ENCODE measurements at places on chromosomes 16 and 17.

DNA sequence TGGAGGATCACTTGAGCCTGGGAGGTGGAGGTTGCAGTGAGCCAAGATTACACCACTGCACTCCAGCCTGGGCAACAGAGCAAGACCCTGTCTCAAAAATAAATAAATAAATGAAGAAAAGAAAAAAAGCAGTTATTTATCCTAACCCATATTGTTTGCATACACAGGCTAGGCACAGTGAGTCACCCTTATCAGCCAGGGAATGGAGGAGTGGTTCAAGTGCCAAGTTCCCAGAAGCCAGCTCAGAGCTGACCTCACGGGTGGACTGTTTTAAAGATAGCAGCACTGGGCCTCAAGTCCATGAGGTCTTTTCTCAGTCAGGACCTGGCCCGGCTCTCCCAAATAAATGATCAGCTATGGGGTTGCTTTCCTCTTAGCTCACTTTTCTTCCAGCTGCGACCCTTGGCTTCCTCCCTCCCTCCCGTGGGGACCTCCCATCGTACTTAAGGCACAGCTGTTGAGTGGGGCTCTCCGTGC, 22.6 kb upstream of the MGAT5B start:
- no peak for DNase-seq

GRCh38 chr16:69870761-69871160, 80.4 kb upstream of the CLEC18A start:
- DNase-seq = no peak

GRCh38 chr17:4023220-4023619, 59.0 kb upstream of the ATP2A3 start:
- DNase-seq = no peak

DNA sequence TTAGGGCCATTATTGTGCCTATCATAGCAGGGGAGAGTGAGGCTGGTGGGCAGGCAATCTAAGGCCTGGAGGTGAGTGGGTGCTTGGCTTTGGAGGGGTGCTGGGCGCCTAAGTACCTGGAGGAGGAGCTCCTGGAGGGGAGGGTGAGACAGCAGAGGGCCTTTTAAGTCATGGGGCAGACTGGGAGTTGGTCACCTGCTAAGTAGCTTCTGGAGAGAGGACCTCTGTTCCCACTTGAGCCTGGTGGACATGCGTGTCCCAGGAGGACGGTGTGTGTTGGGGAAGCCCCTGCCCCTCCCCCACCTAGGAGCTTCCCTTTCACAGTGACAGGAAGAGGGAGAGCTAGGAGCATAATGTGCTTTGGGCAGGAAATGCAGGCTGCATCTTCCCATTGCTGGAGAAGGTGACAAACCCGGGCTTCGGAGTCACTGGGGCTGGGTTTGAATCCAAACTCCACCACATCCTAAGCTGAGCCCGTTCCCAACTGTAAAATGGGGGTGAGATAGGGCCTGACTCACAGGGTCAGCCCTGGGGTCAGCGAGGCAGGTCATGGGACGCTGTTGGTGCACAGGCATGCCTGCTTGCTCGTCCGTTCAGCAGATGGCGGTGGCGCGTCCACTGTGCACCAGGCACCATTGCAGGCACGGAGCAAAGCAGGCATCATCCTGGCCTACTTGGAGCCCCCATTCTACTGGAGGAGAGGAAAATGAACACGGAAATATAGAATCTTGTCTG, 37.9 kb downstream of the CMIP start:
- no peak for DNase-seq

DNA sequence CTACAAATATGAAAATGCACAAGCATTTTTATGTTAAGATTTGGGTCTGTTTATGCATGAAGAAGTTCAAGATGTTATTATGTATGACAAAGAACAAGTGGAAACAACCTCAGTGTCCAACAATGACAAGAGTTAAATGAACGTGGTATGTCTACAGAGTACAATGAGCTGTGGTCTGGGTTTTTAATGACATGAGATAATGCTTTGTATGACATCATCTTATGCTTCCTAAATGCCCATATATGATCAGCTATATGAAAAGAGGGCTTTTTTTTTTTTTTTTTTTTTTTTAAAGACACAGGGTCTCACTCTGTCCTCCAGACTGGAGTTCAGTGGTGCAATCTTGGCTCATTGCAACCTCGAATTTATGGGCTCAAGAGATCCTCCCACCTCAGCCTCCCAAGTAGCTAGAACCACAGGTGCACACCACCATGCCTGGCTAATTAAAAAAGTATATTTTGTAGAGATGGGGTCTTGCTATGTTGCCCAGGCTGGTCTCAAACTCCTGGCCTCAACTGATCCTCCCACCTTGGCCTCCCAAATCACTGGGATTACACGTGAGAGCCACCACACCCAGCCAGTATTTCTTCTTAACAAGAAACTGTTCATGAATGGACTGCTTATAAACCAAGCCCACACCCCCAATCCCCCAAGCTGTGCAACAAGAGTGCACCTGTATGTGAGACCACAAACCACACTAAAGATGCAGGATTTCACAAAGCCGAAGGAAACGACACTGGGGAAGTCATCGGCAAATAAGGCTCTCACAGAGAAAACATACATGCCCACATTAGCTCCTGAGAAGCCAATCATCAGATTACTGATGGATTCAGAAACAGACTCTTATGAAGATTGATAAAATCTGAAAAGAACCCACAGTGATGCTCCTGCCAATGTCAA, 114.5 kb downstream of the CPPED1 start:
- no peak for DNase-seq

- no peak for DNase-seq
These were observed 138.8 kb upstream of the CRHR1 start for GRCh38 chr17:45645330-45645729.

GRCh38 chr16:49489686-49490320, 116.2 kb downstream of the C16orf78 start:
- no peak for DNase-seq

- no peak for DNase-seq
These were observed 21.5 kb upstream of the RBFOX3 start for GRCh38 chr17:79632432-79632735.

GRCh38 chr17:31321966-31322365, 544 bp upstream of the EVI2A start:
- no peak for DNase-seq

DNA sequence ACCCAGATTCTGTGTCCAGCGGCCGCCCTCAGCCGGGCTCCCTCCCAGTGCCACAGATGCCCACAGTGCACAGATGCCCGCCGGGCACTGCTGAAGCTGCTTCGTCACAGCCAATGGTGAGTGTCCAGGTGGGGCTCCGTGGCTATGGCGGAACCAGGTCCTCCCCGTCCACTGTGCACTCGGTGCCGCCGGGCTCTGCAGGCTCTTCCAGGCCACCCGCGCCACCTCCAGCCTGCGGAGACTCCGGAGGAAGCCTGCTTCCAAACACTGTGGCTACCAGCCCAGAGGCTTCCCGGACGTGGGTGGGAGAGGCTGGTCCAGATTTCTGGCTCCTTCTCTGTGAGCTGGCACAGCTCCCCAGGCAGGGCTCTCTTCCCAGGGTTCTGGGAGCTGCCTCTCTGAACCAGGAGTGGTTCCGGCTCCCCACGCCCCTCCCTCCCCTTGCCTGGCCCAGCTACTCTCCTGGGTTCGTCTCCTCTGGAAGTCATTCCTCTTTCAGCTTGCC, 2.8 kb upstream of the PYCR1 start:
- no peak for DNase-seq

GRCh38 chr17:40450175-40450574, 6.9 kb downstream of the IGFBP4 start:
- no peak for DNase-seq

GRCh38 chr16:58732545-58733247, 1.4 kb downstream of the GOT2 start:
- DNase-seq = peak; percentile 60

GRCh38 chr17:27993723-27994310, 48.7 kb upstream of the NLK start:
- no peak for DNase-seq

DNA sequence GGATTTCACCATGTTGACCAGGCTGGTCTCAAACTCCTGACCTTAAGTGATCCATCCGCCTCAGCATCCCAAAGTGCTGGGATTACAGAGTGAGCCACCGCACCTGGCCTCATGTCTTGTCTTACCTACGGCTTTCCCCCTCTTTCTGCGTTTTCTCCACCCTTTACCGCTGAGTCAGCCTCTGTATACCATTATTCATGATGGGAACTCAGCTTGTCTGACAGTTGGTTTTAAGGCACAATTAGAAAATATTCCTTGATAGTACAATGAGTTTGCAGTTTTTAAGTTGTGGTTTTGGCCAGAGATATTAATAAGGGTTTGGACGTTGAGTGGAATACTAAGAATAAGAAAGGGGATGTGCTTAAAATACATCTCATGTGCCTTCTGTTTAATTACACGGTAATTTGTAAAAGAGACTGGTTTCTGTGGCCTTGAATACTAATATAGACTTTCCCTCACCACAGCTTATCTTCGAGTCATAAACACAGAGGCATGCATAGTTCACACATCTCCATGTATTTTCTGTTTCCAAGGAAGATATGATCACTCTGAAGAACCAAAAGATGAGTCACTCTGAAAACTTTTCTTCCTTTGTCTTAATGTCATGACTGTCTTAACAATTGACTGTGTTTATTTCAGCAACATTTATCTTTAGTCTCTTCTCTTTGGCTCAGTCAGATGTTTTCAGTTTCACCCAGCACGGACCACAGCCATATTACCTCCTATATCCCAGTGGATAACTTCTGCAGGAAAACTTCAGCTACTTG, 54.4 kb downstream of the PITPNC1 start:
- peak; percentile 60 for DNase-seq

GRCh38 chr16:84356591-84357116, 11.7 kb upstream of the ATP2C2 start:
- DNase-seq = no peak

- DNase-seq = no peak
These were observed 14.7 kb downstream of the TMC5 start for GRCh38 chr16:19432429-19432828.

DNA sequence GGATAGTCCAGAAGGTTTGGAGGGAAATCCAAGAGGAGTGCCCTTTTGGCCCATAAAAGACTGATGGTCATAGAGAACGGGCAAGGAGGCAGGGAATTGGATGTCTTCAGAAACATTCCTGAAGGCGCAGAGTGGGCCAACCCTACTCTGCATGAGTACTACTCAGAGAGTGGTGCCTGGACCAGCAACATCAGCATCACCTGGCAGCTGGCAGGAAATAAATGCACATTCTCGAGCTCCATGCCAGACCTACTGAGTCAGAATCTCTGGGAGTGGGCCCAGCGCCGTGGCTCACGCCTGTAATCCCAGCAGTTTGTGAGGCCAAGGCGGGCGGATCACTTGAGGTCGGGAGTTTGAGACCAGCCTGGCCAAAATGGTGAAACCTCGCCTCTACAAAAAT, 27.1 kb upstream of the SLC39A11 start:
- no peak for DNase-seq

- DNase-seq = peak; percentile 24
These were observed 13.7 kb downstream of the SHCBP1 start for GRCh38 chr16:46607529-46607928.

DNA sequence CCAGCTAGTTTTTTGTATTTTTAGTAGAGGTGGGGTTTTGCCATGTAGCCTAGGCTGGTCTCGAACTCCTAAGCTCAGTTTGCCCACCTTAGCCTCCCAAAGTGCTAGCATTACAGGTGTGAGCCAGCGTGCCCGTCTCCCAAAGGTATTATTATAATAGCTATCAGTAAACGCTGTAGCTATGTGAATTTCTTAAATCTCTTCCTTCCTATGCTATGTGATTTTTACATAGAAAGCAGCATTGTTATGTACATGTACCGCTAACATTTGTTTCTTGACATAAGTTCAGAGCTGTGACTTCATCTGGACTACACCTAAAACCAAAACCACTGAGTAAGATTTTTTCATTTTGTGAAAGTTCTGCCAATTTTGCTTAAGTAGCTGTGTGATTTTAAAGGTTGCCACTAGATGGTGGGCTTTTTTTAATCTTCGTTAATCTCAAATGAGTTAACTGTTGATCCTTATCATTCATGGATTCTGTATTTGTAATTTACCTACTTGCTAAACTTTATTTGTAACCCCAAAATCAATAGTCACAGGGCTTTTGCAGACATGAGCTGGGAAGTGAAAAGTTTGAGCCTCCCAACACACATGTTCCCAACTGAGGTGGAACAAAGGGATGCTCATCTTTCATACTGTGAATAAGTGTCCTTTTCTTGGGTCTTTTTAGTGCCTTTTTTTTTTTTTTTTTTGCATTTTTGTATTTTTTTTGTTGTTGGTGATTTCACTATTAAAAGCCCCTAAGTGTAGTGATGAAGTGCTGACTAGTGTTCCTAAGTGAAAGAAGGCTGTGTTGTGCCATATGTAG, 21.9 kb downstream of the PRKAR1A start:
- DNase-seq = no peak

DNA sequence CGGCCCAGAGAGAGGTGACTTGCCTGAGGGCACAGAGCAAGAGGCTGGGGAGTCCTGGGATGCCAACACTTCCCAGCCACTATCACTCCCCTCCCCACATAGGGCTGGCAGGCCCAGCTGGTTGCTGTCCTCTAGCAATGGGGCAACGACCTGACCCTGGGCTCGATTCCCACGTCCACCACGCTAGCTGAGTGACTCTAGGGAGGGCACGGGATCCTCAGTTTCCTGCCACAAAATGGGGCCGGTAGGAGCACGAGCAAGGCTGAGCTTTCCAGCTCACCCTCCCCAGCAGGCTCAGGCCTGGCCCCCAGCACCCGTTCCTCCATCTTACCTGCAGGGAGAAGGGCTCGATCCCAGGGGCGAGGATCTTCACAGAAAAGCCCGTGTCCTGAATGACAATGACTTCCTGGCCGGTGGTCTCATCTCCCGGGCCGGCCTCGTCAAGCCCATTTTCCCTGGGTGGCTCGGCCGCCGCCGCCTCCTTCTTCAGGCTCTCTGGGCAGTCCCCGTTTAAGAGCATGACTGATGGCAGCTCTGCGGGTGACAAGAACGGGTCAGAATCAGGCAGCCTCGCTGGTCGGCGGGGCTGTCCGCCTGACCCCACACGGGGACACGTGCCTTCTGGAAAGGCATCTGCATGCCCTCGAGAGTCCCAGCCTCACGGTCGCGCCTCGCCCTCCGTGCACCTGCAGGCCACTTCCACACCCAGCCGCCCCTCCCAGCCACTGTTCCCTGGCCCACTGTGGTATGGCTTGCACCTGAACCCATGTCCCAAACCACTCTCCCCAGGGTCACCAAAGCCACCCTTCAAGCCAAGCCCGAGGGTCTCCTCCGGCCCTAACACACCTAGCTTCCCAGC, 7.3 kb downstream of the CLUH start:
- no peak for DNase-seq

GRCh38 chr17:7716901-7717755, at the start of gene DNAH2:
DNAH2 (plus strand) TSS chr17:7717744; CDS start chr17:7719735, 1,991 bp downstream.
- DNase-seq = peak; percentile 59

DNA sequence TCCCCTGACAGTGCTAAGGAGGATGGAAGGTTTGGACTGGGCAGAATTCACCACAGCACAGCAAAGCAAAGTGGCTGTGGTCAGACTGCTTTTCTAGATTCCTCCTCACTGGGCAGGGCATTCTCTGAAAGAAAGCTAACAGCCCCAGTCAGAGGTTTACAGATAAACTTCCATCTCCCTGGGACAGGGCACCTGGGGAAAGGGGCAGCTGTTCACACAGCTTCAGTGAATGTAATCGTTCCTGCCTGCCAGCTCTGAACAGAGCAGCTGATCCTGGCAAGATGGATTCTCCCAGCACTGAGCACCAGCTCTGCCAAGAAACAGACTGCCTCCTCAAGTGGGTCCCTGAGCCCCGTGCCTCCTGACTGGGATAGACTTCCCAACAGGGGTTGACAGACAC, 42.4 kb upstream of the KIF2B start:
- DNase-seq = no peak

- no peak for DNase-seq
These were observed 3.9 kb downstream of the CNGB1 start for GRCh38 chr16:57966986-57967385.

GRCh38 chr17:76735586-76736348, 1.4 kb downstream of the SRSF2 start:
- DNase-seq = no peak

All from skeletal muscle cell (primary cell).